ENCODE measurements at places on chromosomes 4 and X.

GRCh38 chr4:172514011-172514410 is 654.6 kb upstream of the GALNT7 start:
- no peak for ATAC-seq

DNA sequence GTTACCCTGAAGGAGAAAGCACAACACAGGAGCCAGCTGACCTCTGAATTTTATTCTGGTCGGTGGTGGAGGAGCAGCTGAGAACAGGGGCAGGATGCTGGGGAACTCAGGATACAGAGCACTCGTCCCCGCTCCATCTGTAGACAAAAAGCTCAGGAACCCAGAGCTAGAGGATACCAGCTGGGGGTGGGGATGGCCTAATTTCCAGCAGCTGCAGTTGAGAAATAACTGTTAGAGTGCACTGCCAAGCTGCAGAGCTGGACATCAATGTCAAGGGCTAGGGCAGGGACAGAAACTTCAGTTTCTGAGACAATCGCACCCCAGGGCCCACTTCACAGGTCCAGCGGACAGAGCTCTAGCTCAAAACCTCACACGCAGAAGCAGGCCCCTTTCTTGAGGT is 122.1 kb upstream of the GUCY1A1 start:
- ATAC-seq = no peak

- no peak for ATAC-seq
Observed at GRCh38 chr4:159414305-159414704, 311.4 kb downstream of the RAPGEF2 start.

DNA sequence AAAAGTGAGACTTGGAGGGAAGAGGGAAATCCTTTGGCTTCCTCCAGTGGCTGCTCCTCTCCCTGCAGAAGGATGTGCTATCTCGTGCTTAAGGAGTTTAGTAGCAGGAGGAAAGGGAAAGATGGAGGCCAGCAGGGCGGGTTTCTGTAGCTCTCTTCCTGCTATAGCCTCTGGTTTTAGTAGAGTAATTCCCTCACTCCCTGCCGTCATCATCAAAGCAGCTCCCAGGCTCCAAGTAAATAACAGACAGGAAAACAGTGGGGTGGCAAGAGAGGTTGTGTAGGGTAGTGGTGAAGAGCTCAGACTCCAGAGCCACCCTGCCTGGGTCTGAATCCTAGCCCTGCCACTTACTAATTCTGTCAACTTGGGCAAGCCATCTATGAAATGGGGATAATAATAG is 81.5 kb upstream of the CITED1 start:
- ATAC-seq = no peak

- ATAC-seq = no peak
Observed at GRCh38 chr4:120869613-120870278, 52.8 kb downstream of the PRDM5 start.

- no peak for ATAC-seq
Observed at GRCh38 chrX:151789179-151789800, 54.7 kb downstream of the CNGA2 start.

Data from activated T-helper 17 cell treated with anti-CD3 and anti-CD28 coated beads, Interleukin-2, amount 50 U/mL, for 72 hours (primary cell).